ENCODE measurements at places on chromosomes 12 and 14.

DNA sequence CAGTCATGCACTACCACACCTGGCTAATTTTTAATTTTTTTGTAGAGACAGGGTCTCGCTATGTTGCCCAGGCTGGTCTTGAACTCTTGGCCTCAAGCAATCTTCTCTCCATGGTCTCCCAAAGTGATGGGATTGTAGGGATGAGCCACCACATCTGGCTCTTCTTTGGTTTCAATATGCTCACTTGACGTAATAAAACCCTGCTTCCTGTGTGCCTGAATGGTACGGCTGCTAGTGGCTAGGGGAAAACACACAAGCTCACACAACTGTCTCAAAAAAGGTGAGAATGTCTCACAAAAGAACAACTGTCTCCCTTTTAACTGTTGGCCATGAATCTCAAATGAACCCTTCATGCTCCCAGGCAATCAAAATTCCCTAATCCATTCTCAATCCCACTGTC, 15.0 kb downstream of the C1S start:
- DNase-seq = no peak

DNA sequence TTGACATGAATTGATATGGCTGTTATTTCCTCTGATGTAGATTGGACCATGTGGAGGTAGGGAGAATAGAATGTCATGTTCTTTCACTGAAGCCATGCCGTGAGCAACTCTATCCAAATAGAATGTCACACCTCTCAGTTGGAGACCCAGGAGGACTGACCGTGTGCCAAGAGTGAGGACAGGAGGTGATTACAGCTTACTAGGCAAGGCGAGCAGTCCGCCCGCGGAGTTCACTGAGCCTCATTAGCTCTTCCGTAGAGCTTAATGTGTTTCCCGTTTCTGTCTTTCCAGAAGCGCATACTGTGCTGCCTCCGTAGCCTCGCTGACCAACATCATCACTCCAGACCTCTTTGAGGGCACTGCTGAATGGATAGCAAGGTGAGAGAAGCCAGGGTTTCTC, 45.6 kb downstream of the FNTB start:
- DNase-seq = no peak

GRCh38 chr12:4526923-4527546, 11.7 kb upstream of the RAD51AP1 start:
- DNase-seq = no peak

DNA sequence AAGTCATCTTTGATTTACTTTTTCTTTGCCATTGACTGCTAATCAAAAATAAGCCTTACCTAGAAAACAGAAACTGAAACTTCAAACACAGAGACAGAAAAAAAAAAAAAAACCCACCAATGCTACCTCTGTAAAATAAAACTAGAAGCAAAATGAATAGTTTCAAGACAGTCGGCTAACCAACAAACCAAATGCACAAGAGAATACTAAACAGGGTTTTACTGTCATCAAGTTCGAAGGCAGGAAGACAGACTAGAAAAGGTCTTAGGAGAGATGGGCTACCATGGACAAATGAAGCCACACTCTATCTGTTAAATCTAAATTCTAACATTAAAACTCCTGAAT, 59.5 kb downstream of the SEL1L start:
- no peak for DNase-seq

DNA sequence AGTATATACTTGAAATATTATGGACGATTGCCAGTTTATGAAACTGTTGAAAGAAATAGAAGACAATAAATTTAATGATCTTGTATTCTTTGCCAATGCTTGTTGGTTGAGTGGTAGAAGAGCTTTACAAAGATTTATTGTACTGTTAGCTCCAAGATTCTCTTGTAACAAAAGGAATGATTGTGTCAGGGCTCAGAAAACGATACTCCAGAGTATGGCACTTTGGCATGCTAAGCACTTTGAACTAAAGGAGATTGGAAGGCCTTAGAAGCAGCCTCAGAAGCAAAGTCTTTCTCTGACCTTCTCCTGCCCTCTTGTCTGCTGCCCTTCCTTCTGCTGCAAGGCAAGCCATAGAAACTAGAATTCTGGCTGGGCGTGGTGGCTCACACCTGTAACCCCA, 4.2 kb upstream of the NGDN start:
- no peak for DNase-seq

DNA sequence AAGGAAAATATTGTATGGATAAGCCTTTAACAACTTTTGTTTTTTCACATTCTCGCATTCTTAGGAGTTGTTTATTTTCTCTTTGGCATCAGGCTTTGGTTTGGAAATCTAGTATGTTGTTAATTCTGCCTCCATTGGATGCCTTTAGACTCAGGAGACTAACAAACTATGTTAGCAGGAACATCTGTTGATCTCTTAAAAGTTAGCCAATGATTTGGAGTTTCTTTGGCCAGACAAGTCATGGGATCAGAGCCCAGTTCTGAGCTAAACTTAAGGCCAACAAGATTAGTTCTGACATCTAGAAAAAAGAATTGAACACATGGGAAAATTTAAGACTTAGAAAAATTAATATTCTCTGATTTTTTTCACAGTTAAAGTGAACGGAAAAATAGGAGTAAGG, 35.3 kb upstream of the STRAP start:
- DNase-seq = no peak

- DNase-seq = no peak
Measured at GRCh38 chr14:53549956-53550355, 396.8 kb upstream of the DDHD1 start.

- no peak for DNase-seq
Measured at GRCh38 chr12:43063650-43064049, 474.1 kb upstream of the PRICKLE1 start.

- no peak for DNase-seq
Measured at GRCh38 chr12:70576341-70577282, 60.6 kb downstream of the PTPRB start.

DNA sequence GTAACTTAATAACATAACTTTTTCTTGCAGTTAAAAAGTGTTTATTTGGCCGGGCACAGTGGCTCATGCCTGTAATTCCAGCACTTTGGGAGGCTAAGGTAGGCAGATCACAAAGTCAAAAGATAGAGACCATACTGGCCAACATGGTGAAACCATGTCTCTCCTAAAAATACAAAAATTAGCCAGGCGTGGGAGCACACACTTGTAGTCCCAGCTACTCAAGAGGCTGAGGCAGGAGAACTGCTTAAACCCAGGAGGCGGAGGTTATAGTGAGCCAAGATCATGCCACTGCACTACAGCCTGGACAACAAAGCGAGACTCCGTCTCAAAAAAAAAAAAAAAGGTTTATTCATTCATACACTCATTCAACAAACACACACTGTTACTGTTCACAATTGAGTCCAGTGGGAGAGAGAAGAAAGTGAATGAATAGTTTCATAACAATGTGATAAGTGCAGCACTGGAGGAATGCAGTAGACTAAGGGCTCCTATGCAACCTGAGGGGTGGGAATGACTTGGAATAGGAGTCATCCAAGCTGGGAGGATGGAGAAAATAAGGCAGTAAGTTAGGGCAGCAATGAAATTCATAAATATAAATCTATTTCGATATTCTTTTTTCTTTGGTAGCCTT, 19.8 kb downstream of the DAD1 start:
- no peak for DNase-seq

DNA sequence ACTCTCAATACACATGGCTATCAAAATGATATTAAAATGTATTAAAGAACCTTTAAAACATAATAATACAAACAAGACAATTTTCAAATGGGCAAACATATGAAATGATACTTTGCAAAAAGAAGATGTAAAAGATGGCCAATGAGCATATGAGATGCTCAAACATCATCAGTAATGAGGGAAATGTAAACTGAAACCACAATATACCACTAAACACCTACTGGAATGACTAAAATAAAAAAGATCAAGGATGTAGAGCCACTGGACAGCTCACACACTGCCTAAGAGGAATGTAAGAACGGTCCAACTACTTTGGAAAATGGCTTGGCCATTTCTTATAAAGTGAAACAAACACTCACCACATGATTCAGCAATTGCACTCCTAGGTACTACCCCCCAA, 97.2 kb upstream of the BBS10 start:
- DNase-seq = no peak

- DNase-seq = no peak
Measured at GRCh38 chr12:123399255-123399617, 15.3 kb downstream of the KMT5A start.

DNA sequence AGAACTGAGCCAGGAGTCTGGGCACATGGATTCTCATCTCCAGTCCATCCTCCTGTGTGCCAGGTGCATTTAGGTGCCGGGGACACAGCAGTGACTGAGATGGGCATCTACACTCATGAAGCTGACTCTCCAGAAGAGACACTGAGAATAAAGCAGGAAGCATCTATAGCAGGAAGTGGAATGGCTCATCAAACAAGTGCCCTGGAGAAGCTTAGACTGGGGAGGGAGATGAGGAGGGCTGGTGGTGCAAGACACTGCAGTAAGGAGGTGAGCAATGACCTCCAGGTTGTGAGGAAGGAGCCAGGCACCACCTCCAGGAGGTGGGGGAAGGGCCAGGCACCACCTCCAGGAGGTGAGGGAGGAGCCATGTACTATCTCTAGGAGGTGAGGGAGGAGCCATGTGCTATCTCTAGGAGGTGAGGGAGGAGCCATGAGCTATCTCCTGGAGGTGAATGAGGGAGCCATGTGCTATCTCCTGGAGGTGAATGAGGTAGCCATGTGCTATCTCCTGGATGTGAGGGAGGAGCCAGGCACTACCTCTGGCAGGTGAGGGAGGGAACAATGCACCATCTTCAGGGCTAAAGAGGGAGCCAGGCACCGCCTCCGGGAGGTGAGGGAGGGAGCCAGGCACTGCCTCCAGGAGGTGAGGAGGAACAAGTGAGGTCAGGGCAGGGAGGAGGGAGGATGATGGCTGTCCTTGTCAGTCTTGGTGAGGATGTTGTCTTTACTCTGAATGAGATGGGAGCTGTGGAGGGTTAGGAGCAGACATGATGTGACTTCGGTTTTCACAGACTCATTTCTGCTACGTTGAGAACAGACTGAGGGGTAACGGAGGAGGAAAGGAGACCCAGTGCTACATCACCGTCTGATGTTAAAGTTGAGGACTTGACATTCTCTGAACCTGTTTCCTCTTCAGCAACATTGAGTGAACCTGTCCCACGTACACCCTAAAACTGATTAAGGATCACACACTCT, 961.9 kb upstream of the TMEM132C start:
- no peak for DNase-seq

DNA sequence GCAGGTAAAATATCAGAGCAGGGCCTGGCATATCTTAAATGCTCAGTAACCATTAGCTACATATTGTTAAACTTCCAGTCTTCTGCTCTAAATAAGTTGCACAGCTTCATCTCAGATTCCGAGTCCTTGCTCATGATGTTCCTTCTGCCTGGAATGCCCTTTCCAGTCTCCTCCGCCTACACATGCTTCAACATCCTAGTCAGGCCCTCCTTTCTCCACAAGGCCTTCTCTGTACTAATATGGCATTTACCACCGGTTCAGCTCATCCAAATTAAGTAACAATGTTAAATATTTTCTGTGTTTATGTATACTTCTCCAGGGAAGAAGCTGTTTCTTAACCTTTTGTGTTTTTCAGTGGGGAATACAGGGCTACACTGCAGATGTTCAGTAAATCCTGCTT, 8.5 kb downstream of the DHH start:
- no peak for DNase-seq

GRCh38 chr12:24759155-24759554, 189.7 kb downstream of the BCAT1 start:
- DNase-seq = no peak

DNA sequence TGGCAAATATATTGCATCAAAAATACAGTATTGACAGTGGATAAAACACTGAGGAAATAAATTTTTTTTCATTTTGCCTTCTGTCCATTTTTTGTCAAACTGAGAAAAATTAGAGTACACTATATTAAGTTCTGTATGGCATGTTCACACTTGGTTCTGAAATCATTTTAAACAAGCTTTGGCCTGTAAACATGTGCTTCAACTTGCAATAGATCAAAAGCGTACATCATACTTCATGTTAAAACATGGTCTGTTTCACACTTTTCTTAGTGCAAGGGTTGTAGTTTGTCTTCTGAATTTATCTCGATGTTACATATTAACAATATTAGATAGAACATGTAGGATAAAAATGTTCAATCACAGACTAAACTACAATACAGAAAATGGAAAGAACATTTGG, 208.0 kb downstream of the PCNX1 start:
- no peak for DNase-seq

DNA sequence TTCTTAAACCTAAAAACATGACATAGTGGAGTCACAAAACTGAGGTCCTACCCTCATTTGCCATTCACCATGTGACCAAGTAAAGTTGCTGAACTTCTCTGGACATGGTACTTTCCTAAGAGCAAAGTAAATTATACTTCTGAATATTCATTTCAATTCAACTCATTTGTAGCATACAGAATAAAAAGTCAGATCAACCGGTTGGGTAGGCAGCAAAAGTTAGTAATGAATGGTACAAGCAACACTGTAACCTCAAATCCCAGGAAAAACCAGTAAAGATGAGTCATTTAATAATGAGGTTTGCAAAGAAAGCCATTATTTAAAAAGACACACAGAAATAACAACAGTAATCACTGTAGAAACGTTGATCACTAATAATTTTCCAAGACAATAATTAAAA, 8.7 kb downstream of the POLE2 start:
- DNase-seq = no peak

- DNase-seq = no peak
Measured at GRCh38 chr14:72237722-72238666, 305.8 kb downstream of the RGS6 start.

DNA sequence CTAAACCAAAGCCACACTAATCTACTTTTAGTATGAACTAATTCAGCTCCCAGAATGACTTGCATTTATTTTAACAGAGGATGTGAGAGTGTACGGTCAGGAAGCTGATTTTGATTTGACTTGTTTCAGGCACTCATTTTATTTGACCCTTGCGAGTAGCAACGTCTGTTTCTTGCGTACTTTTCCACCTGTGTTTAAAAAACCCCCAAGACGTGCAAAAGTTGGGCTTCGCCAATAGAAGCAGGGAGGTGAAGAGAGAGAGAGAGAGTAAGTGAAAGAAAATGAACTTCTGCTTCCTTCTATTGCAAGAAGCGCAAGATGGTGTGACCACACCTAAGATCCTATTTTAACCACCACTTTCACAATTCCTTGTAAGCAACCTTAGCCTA, 6.7 kb upstream of the SLC15A4 start:
- no peak for DNase-seq

- no peak for DNase-seq
Measured at GRCh38 chr12:21912318-21912717, 28.9 kb downstream of the ABCC9 start.

GRCh38 chr14:92323916-92324818, 1.2 kb downstream of the SLC24A4 start:
- DNase-seq = no peak

GRCh38 chr12:112308652-112309051, 73.6 kb downstream of the HECTD4 start:
- DNase-seq = no peak

GRCh38 chr14:32611752-32612151, 282.7 kb downstream of the AKAP6 start:
- DNase-seq = no peak

GRCh38 chr12:132236930-132237771, 92.2 kb downstream of the GALNT9 start:
- no peak for DNase-seq

Measured in mucosa of descending colon (tissue), 3 donors.